ENCODE measurements at places on chromosomes 11 and 22. TPM values are rescaled to one million over a fixed set of nuclear protein-coding genes. Genes with fewer than 3 reads are reported as not detected.

The MS4A6E gene
- total RNA-seq, result not detected

DNA sequence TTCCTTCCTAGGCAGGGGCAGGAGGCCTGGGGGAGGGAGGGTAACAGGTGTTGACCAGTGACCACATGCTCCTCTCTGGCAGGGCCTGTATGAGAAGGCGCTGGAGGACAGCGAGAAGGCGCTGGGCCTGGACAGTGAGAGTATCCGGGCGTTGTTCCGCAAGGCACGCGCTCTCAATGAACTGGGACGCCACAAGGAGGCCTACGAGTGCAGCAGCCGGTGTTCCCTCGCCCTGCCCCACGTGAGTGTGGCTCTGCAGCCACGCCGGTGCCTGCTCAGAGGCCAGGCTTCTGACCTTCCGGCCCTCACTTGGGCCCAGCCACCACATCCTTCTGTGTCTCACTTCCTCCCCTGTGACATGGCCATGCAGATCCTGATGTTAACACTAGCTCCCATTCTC lies 25.8 kb downstream of the ZC3H7B start:
- DNase-seq, result no peak

DNA sequence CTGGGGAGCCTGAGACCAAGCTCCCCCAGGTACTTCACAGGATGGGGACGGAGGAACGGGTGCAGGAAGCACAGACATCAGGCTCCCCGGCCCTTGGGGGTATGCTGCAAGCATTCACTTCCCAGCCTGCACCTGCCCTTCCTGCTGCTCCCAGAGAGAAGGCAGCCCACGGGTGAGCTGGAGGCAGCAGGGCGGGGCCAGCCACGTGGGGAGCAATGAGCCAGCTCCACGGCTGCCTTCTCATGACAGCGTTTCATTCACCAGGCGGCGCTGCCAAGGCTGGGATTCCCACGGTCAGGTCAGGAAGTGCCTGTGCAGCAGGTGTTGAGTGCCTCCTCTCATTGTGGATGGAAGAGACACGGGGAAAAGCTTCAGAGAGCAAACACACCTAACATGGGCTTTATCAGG lies 14.5 kb upstream of the PHLDA2 start:
- DNase-seq, result no peak

DNA sequence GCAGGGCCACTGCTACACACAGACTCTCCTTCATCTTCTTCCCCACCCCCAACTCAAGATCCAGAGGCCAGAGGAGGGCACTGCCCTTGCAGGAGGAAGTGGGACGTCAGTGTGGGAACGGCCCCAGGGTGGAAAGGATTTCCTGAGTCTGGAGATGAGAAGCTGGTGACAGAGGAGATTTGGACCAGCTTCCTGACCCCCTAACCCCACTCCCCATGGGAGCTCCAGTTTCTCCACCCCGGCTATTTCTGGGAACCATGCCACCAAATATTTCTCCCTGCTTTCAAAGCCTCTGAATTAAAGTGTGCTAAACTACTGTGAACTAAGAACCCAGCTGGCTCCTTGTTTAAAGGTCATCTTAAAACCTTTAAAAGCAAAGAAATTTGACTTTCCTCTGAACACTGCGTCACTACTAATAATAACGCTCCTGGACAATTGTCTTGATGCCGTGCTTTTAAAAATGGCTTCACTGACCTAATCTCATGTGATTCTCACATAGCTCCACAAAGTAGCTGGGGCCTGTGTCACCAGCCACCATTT lies 46.6 kb downstream of the CWC15 start:
- peak; percentile 88 for DNase-seq

DNA sequence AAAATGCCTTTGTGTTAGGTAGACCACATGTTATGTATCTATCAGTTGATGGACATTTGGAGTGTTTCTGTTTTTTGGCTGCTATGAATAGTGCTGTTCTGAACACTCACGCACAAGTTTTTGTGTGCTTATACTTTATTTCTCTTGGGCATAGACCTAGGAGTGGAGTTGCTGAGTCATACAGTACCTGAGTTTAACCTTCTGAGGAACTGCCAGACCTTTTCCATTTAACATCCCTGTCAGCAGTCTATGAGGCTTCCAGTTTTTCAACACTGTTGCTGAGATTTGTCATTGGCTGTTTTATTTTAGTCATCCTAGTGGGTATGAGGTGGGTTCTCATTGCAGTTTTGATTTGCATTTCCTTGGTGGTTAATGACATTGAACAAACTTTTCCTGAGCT lies 4.4 kb downstream of the CTTN start:
- no peak for DNase-seq

GRCh38 chr22:30733181-30733631 lies 38.5 kb downstream of the OSBP2 start:
- DNase-seq, result no peak

DNA sequence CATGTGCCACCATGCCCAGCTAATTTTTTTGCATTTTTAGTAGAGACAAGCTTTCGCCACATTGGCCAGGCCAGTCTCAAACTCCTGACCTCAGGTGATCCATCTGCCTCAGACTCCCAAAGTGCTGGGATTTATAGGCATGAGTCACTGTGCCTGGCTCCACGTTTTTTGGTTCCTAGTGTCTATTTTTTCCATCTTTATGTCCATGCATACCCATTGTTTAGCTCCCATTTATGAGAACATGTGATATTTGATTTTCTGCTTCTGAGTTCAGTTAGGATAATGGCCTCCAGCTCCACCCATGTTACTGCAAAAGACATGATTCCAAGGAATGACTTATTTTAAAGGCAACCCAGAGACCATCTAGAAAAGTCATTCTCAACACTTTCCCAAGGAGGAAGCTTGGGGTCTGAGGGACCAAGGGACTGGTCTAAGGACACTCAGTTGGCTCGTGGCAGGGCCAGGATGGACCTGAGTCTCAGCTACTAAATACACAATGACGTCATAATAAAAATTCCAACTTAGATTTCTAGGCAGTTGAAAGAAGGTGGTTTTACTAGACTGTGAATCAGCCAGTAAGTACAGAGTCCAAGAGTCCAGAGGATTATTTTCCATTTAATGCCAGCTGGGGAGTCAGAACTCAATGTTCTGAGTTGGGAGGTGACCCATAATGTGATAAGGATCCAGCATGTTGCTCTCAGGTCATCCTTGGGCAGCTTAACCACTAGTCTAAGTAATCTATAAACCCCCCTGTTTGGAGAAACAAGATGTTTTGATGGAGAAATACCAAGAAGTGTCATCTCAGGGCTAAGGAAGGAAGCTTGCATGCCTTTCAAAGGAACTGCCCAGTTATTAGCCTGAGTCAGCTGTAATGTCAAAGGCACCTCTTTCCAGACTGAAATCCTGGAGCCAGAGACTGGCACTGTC lies 39.4 kb downstream of the ABTB2 start:
- DNase-seq, result no peak

DNA sequence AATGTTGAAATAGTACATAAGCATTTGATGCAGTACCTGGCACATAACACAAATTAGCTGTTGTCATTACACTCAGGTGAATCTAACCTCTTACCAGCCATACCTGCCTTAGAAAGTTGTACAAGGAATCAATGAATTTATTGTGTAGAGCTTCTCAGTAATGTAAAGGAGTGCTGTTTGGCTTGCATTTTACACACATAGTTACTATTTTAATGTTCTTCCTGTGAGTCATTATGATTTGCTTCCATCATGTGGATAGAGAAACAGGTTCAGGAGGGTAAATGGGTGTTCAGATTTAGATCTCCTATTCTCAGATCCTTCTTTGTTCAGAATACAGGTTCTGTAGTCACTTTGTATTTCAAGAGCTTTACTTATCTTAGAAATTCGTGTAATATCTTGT lies 27.6 kb upstream of the RCE1 start:
- no peak for DNase-seq
